ENCODE measurements at places on chromosomes 2 and 18. TPM values are rescaled to one million over a fixed set of nuclear protein-coding genes. Genes with fewer than 3 reads are reported as not detected.
A peak's percentile ranks its signal among the peaks of the same experiment; 100 is the strongest.

The SLC35F6 gene
- 15.7 TPM for total RNA-seq

The GPR45 gene
- total RNA-seq = not detected

The CFAP221 gene
- total RNA-seq = 0.46 TPM

- DNase-seq = no peak
Measured at GRCh38 chr2:11819235-11819729, 72.8 kb downstream of the LPIN1 start.

GRCh38 chr2:241777686-241778627, 1.3 kb downstream of the GAL3ST2 start:
- peak; percentile 31 for DNase-seq

GRCh38 chr2:154709215-154709614, 10.7 kb downstream of the KCNJ3 start:
- no peak for DNase-seq

Measured in H9 (cell line).